Spinal cord (tissue), 10 donors: ENCODE measurements at places on chromosomes 3 and 15. TPM values are rescaled to one million over a fixed set of nuclear protein-coding genes. Genes with fewer than 3 reads are reported as not detected.
A peak's percentile ranks its signal among the peaks of the same experiment; 100 is the strongest.

DNA sequence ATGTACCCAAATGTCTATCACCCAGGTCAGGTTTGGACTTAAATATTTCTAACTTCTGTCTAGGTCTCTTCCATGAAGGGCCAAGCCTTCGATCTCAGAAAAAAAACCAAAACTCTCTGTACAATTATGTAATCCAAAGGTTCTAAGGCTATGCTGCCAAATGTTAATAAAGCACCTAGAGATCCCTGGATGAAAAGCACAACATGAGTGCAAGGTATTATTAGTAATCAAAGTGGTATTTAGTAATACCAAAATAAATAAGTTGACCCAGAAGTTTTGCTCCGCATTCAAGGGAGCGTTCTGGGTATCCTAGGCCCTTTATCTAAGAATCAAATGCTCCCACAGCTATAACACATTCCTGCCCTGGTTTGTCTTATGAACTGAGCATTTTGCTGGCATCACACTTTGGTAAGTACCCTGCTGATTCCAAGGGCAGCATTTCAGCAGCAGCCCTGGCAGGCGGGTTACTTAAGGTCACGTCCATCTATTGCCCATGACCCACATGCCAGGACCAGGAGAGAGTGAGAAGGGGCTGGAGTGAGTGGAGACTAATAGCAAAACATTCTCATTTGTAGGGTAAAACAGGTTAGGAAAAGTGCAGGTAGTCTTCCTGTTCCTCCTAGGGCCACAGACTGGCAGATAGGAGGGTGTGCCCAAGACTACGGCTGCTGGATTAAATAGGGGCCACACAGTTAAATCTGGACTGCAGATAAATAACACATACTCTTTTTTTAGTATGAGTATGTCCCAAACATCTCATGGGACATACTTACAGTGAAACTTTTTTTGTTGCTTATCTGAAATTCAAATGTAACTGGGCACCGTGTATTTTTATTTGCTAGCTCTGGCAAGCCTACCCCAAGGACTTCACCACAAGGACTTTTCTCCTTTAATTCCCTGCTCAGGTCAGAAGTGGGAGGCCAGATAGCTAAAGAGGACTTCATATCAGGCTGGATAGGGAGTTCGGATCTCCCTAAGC is 76.0 kb upstream of the SNRK start:
- no peak overlapping the region for H3K4me3 ChIP-seq
- no peaks in the 10 kb centered on the region for H3K27me3 ChIP-seq
- no peak for DNase-seq
- H3K27ac ChIP-seq, result no peak overlapping the region

DNA sequence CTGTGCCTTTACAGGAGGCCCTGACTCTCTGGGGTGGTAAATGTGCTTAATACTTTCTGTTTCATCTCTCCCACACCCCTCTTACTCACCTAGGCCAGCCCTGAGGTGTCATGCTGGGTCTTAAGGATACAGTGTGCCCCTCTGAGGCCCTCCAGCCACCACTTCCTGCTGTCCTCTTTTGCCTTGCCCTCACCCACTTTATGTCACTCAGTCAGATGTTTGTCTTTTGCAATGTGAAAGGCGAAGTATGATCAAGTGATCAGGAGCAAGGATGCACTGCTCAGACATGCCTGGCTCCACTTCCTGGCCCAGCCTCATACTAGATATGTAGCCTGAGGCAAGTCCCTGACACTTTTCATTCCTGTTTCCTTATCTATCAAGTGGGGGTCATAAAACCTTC is 339.0 kb upstream of the NR2E3 start:
- H3K36me3 ChIP-seq, result no peaks in the 10 kb centered on the region
- H3K27me3 ChIP-seq, result no peaks in the 10 kb centered on the region
- DNase-seq, result no peak
- no peak overlapping the region for H3K4me3 ChIP-seq
- no peak overlapping the region for H3K27ac ChIP-seq

- peak overlapping the region; percentile 69 for H3K27ac ChIP-seq
- peaks cover 61% of the 10 kb centered on the region for H3K4me1 ChIP-seq
- no peaks in the 10 kb centered on the region for H3K27me3 ChIP-seq
- peaks cover 21% of the 10 kb centered on the region for H3K36me3 ChIP-seq
- no peak for DNase-seq
Observed at GRCh38 chr15:31352911-31353811, 26.5 kb downstream of the KLF13 start.

- no peaks in the 10 kb centered on the region for H3K4me1 ChIP-seq
- H3K27ac ChIP-seq, result no peak overlapping the region
- H3K36me3 ChIP-seq, result no peaks in the 10 kb centered on the region
- no peak overlapping the region for H3K4me3 ChIP-seq
- no peak for DNase-seq
- no peaks in the 10 kb centered on the region for H3K27me3 ChIP-seq
Observed at GRCh38 chr15:51724673-51725072, 12.8 kb downstream of the LYSMD2 start.

- H3K27me3 ChIP-seq, result no peaks in the 10 kb centered on the region
- H3K4me3 ChIP-seq, result no peak overlapping the region
Observed at GRCh38 chr3:191198480-191198879, 561 bp upstream of the OSTN start.

GRCh38 chr15:90982135-90982534 is 12.2 kb downstream of the PRC1 start:
- no peaks in the 10 kb centered on the region for H3K27me3 ChIP-seq
- H3K36me3 ChIP-seq, result peaks cover 11% of the 10 kb centered on the region
- no peak overlapping the region for H3K4me3 ChIP-seq
- DNase-seq, result no peak
- H3K4me1 ChIP-seq, result no peaks in the 10 kb centered on the region

- no peak overlapping the region for H3K4me3 ChIP-seq
- no peak overlapping the region for H3K27ac ChIP-seq
- H3K27me3 ChIP-seq, result no peaks in the 10 kb centered on the region
- no peak for DNase-seq
- H3K4me1 ChIP-seq, result no peaks in the 10 kb centered on the region
Observed at GRCh38 chr15:63264688-63265293, 12.6 kb upstream of the APH1B start.

GRCh38 chr3:115836944-115837343 is 213.6 kb downstream of the GAP43 start:
- no peaks in the 10 kb centered on the region for H3K27me3 ChIP-seq
- DNase-seq, result no peak
- peaks cover 6% of the 10 kb centered on the region for H3K36me3 ChIP-seq
- no peak overlapping the region for H3K4me3 ChIP-seq

- no peaks in the 10 kb centered on the region for H3K27me3 ChIP-seq
- no peak overlapping the region for H3K27ac ChIP-seq
- peak; percentile 12 for DNase-seq
- H3K36me3 ChIP-seq, result no peaks in the 10 kb centered on the region
Observed at GRCh38 chr3:182644013-182644412, 149.3 kb upstream of the ATP11B start.

GRCh38 chr15:100728371-100729201 is 126.2 kb downstream of the ASB7 start:
- H3K27ac ChIP-seq, result no peak overlapping the region
- H3K27me3 ChIP-seq, result no peaks in the 10 kb centered on the region
- H3K36me3 ChIP-seq, result no peaks in the 10 kb centered on the region
- no peak overlapping the region for H3K4me3 ChIP-seq
- no peak for DNase-seq

DNA sequence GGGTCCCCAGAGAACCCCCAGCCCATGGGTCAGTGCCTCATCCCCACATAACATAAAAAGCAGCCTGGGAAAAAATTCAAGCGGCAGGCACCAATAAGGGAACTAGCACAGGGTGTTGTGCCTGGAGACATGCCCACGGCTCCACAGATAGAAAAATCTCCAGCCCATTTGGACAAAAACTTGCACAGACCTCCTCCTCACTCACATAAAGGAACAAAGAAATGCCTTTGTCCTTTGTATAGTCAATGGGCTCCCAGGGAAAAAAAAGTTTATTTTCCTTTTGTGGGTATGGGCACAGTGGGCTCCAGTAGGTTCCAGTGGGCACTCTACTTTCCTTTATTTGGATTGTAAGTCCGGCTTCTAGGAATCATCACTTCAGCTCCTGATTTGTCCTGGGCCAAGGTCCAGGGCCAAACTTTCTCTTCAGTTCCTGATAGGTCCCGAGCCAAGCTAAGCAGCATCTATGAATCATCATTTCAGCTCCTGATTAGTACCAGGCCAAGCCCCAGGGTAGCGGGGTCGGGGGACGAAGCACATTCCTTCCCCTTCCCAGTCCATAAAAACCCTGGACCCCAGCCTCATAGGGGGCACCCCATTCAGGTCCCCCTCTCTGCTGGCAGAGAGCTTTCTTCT is 1.6 kb upstream of the DNAH12 start:
- H3K36me3 ChIP-seq, result no peaks in the 10 kb centered on the region
- H3K27ac ChIP-seq, result no peak overlapping the region
- DNase-seq, result no peak
- H3K4me3 ChIP-seq, result no peak overlapping the region
- no peaks in the 10 kb centered on the region for H3K27me3 ChIP-seq

DNA sequence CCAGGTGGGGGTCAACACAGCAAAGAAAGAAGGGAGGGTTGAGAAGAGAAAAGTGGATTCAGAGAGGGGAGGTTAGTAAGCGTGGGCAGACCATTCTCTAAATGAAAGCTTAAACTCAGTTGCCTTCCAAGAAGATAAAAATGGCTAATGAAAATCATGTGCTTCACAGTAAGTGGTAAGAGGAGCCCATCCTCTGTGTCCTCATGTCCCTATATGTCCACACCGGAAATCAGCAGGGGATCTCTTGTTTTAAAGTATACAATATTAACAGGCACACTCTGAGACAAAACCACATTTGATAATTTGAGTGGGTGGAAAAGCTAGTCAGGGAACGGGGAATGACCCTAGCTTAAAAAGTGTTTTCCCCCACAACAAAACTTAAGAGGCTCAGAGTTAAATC is 4.4 kb upstream of the FOXP1 start:
- H3K27ac ChIP-seq, result no peak overlapping the region
- no peaks in the 10 kb centered on the region for H3K27me3 ChIP-seq
- H3K36me3 ChIP-seq, result no peaks in the 10 kb centered on the region
- DNase-seq, result no peak
- H3K4me3 ChIP-seq, result no peak overlapping the region
- H3K4me1 ChIP-seq, result no peaks in the 10 kb centered on the region

DNA sequence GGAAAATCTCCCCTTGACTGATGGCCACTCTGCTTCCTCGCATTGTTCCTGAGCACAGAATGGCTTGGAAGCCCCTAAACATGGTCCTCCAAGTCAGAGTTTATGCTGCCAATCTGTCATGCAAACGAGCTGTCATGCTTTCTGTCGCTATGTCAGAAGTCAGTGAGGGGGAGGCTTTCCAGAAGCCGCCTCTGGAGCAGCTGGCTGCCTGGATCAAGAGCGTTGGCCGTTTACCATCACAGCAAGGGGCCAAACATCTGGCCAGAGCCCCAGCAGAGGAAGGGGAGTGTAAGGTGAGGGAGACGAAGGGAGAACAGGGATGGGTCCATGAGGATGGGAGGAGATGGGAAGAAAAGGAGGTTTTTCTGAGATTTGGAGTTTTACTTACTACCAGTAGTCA is 372.6 kb upstream of the NR2F2 start:
- no peak overlapping the region for H3K27ac ChIP-seq
- H3K4me1 ChIP-seq, result no peaks in the 10 kb centered on the region
- H3K27me3 ChIP-seq, result no peaks in the 10 kb centered on the region
- no peaks in the 10 kb centered on the region for H3K36me3 ChIP-seq
- H3K4me3 ChIP-seq, result no peak overlapping the region

DNA sequence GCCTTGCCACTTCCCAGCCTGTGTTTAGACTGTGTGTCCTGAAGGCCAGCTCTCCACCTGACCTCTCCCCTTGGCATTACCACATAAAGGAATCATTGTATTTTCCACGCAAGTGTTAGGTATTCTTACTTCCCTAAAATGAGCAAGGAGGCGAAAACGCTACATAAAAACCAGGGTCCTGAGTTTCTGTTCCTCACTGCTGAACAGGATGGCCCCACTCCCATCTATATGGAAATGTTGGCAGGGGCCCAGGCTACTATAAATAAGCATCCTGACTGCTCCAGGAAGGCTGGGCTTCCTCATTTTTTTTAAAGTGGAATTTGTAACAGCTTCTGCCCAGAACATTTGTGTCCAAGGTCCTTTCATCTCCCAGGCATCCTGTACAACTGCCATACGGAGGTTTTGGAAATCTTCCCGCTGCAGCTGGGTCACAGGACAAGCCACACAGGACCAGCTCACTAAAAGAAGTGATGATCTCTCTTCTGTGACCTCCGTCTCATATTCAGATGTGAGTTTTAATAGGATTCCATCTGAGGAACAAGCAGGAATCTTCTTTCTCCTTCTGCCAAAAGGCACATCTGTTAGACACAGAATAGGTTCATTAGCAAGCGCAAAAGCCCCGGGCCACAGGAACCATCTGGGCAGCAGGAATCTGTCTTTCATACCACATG is 56.4 kb upstream of the LIMD1 start:
- H3K4me3 ChIP-seq, result no peak overlapping the region
- H3K36me3 ChIP-seq, result peaks cover 8% of the 10 kb centered on the region
- no peak for DNase-seq
- peak overlapping the region; percentile 50 for H3K27ac ChIP-seq

DNA sequence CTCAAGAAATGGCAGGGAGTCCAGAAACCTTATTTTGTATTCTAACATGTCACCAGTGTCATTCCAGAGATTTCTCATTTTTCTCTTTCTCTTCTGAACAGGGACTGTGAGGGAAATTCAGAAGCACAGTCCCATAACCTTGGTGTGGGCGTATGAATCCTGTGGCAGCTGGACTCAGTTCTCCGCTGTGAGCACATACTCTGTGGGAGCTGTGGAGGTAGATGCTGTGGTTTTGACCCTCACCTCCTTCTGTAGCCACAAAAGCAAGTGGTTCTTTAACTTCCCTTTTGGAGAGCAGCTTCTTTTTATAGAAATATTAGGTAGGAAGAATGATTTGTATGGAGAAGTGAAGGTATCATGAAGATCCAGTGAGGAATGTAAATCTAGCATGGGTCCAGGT is 13.4 kb downstream of the TMEM207 start:
- no peaks in the 10 kb centered on the region for H3K36me3 ChIP-seq
- H3K4me1 ChIP-seq, result no peaks in the 10 kb centered on the region
- no peak for DNase-seq
- no peak overlapping the region for H3K4me3 ChIP-seq

DNA sequence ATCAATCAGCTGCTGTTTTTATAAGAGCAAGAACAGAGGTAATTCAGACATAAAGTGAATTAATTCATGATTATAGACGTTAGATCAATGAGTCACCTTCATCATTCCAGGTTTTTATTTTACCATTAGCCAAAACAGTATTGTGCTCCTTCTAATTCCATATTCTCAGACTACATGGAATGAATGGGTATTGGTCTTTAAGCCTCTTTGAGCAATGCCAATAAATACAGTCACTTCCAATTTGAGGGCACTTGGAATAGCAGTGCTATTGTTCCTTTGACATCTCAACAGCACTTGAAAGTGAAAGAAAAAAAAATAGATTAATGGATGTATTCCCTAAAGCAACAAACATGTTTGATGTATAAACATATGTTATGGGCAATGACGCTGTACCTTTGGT is 830.9 kb upstream of the CFAP20DC start:
- H3K27me3 ChIP-seq, result no peaks in the 10 kb centered on the region
- H3K4me1 ChIP-seq, result no peaks in the 10 kb centered on the region
- no peak overlapping the region for H3K4me3 ChIP-seq
- H3K36me3 ChIP-seq, result no peaks in the 10 kb centered on the region
- H3K27ac ChIP-seq, result no peak overlapping the region

Gene KLHDC8B
- polyA plus RNA-seq, result 38.7 TPM

Gene OR5H14
- not detected for polyA plus RNA-seq

Gene TRAT1
- not detected for polyA plus RNA-seq

Gene CAND2
- polyA plus RNA-seq, result 21.2 TPM

Gene AADACL2
- not detected for polyA plus RNA-seq

Gene GOLGA8G
- polyA plus RNA-seq, result not detected

Gene CERS3
- polyA plus RNA-seq, result 0.20 TPM

Gene HGD
- polyA plus RNA-seq, result 0.67 TPM

Gene SCAMP5
- polyA plus RNA-seq, result 178 TPM

Gene PRSS50
- polyA plus RNA-seq, result 0.33 TPM

Gene POLQ
- 3.1 TPM for polyA plus RNA-seq

Gene ZNF620
- polyA plus RNA-seq, result 9.4 TPM

Gene XCR1
- polyA plus RNA-seq, result not detected

Gene SPATA12
- polyA plus RNA-seq, result 0.20 TPM
